Stimulated activated CD8-positive, alpha-beta memory T cell treated with anti-CD3 and anti-CD28 coated beads, Interleukin-7, amount 100 ng/mL, for 4 hours (primary cell): ENCODE measurements at places on chromosomes 6 and 20.
A peak's percentile ranks its signal among the peaks of the same experiment; 100 is the strongest.

GRCh38 chr6:87914637-87915395 lies 132.8 kb upstream of the SPACA1 start:
- no peak for DNase-seq

GRCh38 chr6:7537565-7538174 lies 3.8 kb upstream of the DSP start:
- DNase-seq = no peak

DNA sequence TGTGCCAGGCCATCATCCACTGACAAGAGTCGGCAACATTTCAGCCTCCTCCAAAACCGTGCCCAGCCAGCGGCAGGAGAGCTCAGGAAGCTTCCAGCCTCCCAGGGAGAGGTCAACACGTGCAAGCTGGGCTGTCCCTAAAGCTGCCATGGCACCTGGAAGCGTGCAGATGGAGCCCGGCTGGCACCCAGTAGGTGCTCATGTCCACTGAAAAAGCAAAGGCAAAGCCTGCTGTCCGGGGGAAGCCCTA lies 14.4 kb upstream of the TLDC2 start:
- DNase-seq = no peak

GRCh38 chr20:1856424-1856823 lies 38.8 kb upstream of the SIRPA start:
- no peak for DNase-seq

DNA sequence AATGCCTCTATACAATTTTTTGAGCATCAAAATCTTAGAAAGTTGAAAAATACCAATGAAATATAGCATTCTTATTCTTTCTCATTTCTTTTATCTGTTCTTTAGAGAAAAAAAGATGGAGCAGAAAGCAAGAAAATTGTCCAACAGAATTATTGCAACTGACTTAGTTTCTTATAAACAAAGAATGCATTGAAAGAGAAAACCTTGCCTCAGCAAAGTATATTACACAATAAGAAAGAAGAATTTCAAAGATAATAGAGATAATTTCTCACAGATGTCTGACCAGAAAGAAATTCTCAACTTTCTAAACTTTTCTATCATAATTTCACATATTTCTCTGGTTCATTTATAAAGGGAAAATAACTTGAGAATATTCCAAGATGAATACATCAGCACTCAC lies 47.0 kb upstream of the PRND start:
- no peak for DNase-seq

GRCh38 chr6:163706500-163707087 lies 292.1 kb downstream of the QKI start:
- DNase-seq = no peak

DNA sequence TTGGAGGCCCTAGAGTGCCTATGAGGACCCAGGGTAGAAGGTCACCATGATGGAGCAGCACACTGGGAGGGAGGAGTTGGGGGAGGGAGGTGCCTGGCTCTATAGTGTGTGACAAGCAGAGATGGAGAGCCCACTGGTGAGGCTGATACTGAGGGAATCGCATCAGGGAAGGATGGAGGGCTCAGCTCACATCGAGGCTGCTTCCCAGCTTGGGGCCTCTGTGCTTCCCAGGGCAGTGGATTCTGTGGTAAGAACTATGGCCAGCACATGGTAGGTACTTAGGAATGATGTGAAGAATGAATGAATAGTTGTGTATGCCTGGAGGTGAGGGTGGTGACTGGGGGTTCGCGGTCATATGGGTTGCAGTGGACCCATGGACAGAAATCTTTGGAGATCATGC lies 1.3 kb upstream of the EPB41L1 start:
- no peak for DNase-seq

- DNase-seq = peak; percentile 89
Observed at GRCh38 chr6:13454286-13455221, 32.8 kb downstream of the GFOD1 start.

DNA sequence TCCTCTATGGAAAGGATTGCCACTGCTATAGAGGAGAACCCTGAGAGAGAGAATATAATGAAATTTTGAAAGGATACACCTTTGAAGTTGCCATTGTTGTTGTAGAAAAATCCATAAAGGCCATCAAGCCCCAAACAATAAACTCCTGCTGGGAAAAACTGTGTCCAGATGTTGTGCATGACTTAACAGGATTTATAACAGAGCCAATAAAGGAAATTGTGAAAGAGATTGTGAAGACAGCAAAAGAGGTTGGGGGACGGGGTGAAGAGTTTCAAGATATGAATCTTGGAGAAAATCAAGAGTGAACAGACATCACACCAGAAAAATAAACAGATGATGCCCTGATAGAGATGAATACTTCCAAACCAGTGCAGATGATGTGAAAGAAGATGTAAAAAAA lies 396.4 kb downstream of the BCKDHB start:
- no peak for DNase-seq

DNA sequence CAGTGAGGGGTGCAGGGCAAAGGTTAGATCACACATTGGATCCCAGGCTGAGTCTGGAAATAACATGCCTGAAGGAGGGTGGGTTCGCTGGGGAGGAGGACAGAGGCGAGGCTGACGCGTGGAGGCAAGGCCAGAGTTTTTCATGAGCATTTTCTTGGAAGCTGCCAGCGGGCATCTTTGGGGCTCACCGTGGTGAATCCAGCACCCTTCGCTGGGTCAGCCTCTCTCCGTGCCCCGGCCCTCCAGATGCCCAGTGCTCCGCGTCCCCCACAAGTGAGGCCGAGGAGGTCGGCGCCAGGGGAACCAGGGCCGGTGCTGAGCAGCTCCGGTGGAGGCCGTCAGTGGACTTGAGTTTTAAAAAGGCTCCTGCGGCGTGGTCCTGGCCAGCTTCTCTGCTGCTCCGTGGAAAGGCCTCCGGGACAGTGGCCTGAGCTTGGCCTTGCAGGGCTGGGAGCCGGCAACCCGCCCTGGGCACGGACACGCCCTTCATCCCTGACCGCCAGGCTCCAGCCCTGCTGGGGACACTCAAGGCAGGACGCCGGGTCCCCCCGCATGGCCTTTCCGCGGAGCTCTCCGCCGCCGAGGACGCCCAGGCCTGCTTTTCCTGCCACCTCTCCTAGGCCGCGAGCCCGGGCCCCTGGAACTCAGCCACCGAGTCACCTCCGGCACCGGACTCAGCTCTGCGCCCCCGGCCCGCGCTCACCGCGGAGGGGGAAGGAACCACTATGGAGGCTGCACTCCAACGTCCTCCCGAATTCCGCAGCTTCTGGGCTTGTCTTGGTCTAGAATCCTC lies 114.3 kb downstream of the THBS2 start:
- DNase-seq = no peak

- DNase-seq = no peak
Observed at GRCh38 chr6:108714101-108714765, 134.0 kb upstream of the ARMC2 start.

DNA sequence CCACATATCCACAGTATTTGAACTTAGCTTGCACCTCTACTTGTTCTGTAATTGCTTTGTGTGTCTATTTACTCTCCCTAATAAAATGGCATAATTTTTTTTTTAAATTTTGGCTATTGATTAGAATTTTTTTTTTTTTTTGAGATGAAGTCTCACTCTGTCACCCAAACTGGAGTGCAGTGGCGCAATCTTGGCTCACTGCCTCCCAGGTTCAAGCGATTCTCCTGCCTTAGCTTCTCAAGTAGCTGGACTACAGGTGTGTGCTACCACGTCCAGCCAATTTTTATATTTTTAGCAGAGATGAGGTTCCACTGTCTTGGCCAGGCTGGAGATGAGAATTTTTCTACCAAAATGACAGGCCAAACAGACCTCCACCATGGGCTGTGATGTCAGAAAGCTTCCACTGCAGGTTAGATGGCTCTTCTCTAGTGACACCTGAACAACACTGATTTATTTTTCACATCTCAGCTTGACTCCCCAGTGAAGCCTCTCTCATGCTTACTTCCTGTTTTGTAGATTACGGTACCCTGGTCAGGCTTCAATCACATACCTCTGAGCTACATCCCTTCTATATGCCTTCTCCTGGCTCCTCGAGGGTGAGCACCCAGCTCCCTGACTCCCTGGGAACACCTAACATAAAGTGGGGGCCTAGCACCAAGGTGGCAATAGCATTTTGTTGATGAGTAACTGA lies 112.8 kb downstream of the ARHGAP18 start:
- no peak for DNase-seq

- DNase-seq = no peak
Observed at GRCh38 chr20:50248104-50248641, 57.5 kb downstream of the CEBPB start.

- DNase-seq = no peak
Observed at GRCh38 chr6:90204327-90205056, 92.2 kb downstream of the BACH2 start.

GRCh38 chr20:24722586-24722985 lies 226.5 kb upstream of the CST7 start:
- no peak for DNase-seq

- DNase-seq = no peak
Observed at GRCh38 chr6:116456927-116457326, 4.2 kb upstream of the CALHM6 start.

DNA sequence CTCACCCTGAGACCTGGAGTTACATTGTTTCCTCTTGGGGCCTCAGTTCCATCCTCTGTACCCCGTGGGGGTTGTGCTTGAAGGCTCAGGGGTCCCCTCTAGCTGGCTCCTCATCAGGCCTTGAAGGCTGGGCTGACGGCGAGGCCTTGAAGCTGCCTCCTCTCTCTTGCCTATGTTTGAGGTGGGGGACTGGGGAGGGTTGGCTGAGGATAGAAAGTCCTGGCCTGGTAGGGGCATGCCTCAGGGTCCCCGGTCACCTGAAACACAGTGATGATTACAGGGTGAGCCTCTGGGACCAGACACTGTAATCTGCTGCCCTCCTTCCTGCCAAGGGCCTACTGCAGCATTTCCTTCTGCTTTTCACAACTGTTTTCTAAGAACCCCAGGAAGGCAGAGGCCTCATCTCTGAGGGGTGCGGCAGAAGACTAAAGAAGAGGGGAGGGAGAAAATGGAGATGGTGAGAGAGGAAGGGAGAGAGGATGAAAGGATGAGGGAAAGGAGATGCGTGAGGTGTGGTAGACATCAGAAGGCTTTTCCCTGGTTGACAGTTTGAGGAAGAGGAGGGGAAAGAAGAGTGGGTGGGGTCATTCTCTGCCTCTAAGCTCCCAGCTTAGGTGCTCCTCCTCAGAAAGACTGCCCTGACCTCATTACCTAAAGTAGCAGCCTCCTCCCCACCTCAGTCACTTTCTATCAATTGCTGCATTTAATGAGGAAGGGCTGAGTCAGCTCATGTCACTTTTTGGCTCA lies 29.7 kb downstream of the VEGFA start:
- DNase-seq = no peak

DNA sequence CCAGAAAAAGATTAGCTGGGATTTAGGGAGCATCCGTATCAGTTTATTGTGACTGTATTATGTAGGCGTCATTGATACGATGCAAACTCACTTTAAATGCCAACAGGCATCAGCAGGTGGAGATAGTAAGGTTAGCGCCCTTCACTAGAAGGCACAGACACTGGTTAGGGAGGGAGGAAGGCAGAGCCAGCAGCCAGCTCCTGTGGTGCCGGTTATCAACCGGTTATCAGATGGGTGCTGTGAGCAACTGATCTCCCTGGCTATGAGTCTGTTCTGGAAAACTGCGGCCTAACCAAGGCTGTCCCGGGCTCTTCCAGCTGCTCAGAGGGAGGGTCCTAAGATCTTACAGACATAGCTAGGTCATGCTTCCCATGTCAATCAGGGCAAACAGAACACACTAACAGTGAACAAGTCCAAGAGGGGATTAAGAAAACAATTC lies 47.5 kb upstream of the CD93 start:
- DNase-seq = no peak

DNA sequence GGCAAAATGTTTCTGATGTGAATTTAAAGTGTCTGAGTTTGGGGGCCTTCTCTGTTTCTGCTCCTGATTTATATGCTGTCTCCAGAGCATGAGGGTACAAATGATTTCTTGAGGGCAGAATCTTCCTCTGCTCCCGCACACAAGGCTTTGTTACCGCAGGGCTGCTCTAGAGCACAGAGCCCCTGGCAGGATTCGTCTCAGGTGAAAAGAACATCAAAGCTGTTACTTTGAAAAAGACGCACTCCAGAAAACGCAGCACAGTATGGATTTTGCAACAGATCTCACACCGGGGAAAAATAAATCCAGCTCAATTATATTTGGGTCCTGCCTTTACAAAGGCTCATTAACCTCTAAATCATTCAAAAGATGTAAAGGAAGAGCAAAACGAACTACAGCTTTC lies 577.3 kb downstream of the PRKN start:
- no peak for DNase-seq

GRCh38 chr6:52927451-52927850 lies 18.0 kb upstream of the GSTA3 start:
- no peak for DNase-seq

- no peak for DNase-seq
Observed at GRCh38 chr6:12485226-12485764, 195.1 kb downstream of the EDN1 start.

GRCh38 chr20:9503526-9504245 lies 10.7 kb upstream of the LAMP5 start:
- DNase-seq = no peak

- DNase-seq = no peak
Observed at GRCh38 chr20:20083807-20084206, 31.5 kb downstream of the CFAP61 start.

- no peak for DNase-seq
Observed at GRCh38 chr20:47133809-47134456, 222.6 kb downstream of the ZMYND8 start.

GRCh38 chr6:106225581-106225980 lies 100.0 kb downstream of the ATG5 start:
- no peak for DNase-seq

DNA sequence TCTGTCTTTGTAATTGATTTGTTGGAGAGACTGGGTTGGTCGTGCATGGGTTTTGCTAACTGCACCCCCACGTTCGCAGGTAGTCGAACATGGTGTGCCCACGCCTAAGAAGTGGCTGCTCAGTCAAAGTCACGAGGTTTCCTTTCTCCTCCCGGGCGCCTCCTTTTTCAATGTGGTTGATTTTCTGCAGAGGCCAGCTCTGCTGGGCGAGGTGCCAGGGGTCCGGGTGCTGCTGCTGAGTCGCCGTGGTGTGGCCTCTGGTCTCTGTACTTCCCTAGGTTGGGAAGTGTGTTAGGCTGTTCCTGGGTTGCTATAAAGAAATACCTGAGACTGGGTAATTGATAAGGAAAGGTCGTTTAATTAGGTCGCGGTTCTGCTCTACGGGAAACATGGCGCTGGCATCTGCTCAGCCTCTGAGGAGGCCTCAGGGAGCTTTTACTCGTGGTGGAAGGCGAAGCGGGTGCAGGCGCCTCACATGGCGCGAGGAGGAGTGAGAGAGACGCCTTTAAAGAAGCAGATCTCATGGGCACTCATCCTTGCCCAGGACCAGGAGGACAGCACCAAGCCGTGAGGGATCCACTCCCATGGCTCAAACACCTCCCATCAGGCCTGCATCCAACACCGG lies 14.1 kb downstream of the OSBPL2 start:
- DNase-seq = no peak

- no peak for DNase-seq
Observed at GRCh38 chr6:22899426-22899825, 330.1 kb downstream of the HDGFL1 start.

GRCh38 chr6:21132856-21133838 lies 460.4 kb upstream of the SOX4 start:
- no peak for DNase-seq
